ENCODE measurements at places on chromosomes 6 and 20. TPM values are rescaled to one million over a fixed set of nuclear protein-coding genes. Genes with fewer than 3 reads are reported as not detected.

DNA sequence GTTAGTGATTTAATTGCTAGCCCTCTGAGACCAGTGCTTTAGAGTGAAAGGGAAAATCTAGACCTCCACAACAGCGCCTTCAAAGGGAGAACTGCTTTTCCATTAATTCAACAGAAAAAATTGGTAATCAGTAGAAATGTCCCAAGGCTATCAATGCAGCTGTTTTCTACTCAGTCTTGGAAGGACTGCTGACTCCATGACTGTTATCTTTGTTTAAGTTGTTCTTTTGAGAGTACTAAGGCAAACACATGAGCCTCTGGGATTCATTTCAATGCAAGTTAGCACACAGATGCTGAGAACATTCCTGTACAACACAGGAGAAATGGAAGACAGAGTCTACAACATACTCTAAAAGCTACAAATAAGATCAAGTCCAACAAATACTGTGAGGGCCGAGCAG is 301.7 kb upstream of the PTCHD4 start:
- no peak for DNase-seq
- H3K36me3 ChIP-seq = no peaks in the 10 kb centered on the region
- no peaks in the 10 kb centered on the region for H3K27me3 ChIP-seq
- no peak overlapping the region for H3K4me3 ChIP-seq
- no peak overlapping the region for H3K27ac ChIP-seq

GRCh38 chr6:84568971-84569370 is 195.4 kb downstream of the TBX18 start:
- no peak for DNase-seq
- H3K4me3 ChIP-seq = no peak overlapping the region
- no peak overlapping the region for H3K27ac ChIP-seq

The SLC17A3 gene
- total RNA-seq = not detected

GRCh38 chr20:59939879-59940128 is 301 bp downstream of the PPP1R3D start:
- peak overlapping the region; percentile 92 for H3K4me3 ChIP-seq
- H3K4me1 ChIP-seq = peaks cover 39% of the 10 kb centered on the region
- no peaks in the 10 kb centered on the region for H3K27me3 ChIP-seq
- H3K36me3 ChIP-seq = peaks cover 22% of the 10 kb centered on the region
- H3K27ac ChIP-seq = peak overlapping the region; percentile 62

The NMBR gene
- total RNA-seq = not detected

DNA sequence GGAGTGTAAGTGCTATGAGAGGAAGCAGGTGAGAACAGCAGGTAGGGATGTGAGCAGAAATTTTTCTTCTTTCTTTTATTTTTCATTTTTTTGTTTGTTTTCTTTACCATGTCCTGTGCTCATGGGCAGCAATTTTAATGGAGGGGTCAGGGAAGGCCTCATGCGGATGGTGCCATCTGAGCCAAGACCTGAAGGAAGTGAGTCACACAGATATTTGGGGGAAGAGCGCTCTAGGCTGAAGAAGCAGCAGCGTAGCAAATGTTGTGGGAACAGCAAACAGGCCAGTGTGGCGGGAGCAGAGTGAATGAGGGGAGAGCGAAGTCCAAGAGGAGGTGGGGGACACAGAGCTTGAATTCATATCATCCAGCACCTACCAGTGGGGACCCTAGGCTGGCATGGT is 12.7 kb downstream of the SPDEF start:
- no peaks in the 10 kb centered on the region for H3K4me1 ChIP-seq
- no peak overlapping the region for H3K27ac ChIP-seq
- no peaks in the 10 kb centered on the region for H3K36me3 ChIP-seq

DNA sequence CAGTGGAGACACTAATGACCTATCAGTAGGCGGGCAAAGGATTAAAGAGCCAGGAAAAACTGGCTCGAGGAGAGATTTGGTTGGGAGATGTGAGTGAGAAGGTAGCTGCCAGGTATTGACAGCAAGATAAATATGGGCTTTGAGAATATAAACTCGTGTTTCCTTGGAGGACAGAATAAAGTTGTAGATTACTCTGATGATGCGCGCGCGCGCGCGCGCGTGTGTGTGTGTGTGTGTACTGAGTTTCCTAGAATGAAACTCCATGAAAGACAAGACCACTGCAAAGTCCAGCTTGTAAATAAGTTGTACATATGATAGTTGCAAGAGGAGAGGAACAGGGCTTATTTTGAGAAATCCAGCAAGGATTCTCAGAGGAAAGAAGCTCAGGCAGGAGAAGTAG is 13.3 kb upstream of the TREM2 start:
- no peaks in the 10 kb centered on the region for H3K36me3 ChIP-seq
- H3K27me3 ChIP-seq = no peaks in the 10 kb centered on the region
- no peaks in the 10 kb centered on the region for H3K4me1 ChIP-seq
- no peak for DNase-seq
- H3K4me3 ChIP-seq = no peak overlapping the region

GRCh38 chr6:1635305-1636010 is 25.7 kb downstream of the FOXC1 start:
- no peaks in the 10 kb centered on the region for H3K4me1 ChIP-seq
- H3K27me3 ChIP-seq = peaks cover 17% of the 10 kb centered on the region
- H3K4me3 ChIP-seq = no peak overlapping the region
- H3K27ac ChIP-seq = no peak overlapping the region
- peaks cover 5% of the 10 kb centered on the region for H3K36me3 ChIP-seq

DNA sequence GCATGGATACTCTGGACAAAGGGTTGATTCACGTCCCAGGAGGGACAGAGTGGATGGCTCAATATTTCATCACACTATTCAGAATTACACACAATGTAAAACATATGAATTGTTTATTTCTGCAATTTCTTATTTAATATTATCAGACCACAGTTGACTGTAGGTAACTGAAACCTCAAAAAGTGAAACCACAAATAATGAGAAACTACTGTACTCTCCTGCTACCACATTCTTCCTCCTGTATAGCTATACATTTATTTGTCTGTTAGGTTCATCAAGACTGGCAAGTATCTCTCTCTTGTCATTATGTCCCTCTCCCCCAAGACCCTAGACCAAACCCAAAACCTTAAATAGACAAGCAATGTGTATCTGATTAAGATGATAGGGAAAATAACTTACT is 60.0 kb downstream of the SYCP2 start:
- H3K27me3 ChIP-seq = no peaks in the 10 kb centered on the region
- no peak for DNase-seq
- H3K27ac ChIP-seq = no peak overlapping the region
- H3K4me1 ChIP-seq = peaks cover 5% of the 10 kb centered on the region
- H3K36me3 ChIP-seq = no peaks in the 10 kb centered on the region

- no peak overlapping the region for H3K4me3 ChIP-seq
- H3K4me1 ChIP-seq = no peaks in the 10 kb centered on the region
- H3K36me3 ChIP-seq = no peaks in the 10 kb centered on the region
- no peaks in the 10 kb centered on the region for H3K27me3 ChIP-seq
These were observed 30.9 kb upstream of the SMOC2 start for GRCh38 chr6:168410035-168410434.

The PARD6B gene
- total RNA-seq = 3.9 TPM

GRCh38 chr20:44692932-44693480 is 22.2 kb upstream of the CCN5 start:
- no peak overlapping the region for H3K4me3 ChIP-seq
- H3K27me3 ChIP-seq = no peaks in the 10 kb centered on the region
- no peaks in the 10 kb centered on the region for H3K36me3 ChIP-seq
- no peak overlapping the region for H3K27ac ChIP-seq
- no peak for DNase-seq
- peaks cover 14% of the 10 kb centered on the region for H3K4me1 ChIP-seq

- no peaks in the 10 kb centered on the region for H3K27me3 ChIP-seq
- peaks cover 2% of the 10 kb centered on the region for H3K36me3 ChIP-seq
- H3K27ac ChIP-seq = no peak overlapping the region
- H3K4me1 ChIP-seq = no peaks in the 10 kb centered on the region
- no peak for DNase-seq
These were observed 12.1 kb upstream of the DDX27 start for GRCh38 chr20:49207076-49207475.

The DEFB132 gene
- total RNA-seq = not detected

The PPP1R3G gene
- 0.06 TPM for total RNA-seq

The CLDN20 gene
- not detected for total RNA-seq

DNA sequence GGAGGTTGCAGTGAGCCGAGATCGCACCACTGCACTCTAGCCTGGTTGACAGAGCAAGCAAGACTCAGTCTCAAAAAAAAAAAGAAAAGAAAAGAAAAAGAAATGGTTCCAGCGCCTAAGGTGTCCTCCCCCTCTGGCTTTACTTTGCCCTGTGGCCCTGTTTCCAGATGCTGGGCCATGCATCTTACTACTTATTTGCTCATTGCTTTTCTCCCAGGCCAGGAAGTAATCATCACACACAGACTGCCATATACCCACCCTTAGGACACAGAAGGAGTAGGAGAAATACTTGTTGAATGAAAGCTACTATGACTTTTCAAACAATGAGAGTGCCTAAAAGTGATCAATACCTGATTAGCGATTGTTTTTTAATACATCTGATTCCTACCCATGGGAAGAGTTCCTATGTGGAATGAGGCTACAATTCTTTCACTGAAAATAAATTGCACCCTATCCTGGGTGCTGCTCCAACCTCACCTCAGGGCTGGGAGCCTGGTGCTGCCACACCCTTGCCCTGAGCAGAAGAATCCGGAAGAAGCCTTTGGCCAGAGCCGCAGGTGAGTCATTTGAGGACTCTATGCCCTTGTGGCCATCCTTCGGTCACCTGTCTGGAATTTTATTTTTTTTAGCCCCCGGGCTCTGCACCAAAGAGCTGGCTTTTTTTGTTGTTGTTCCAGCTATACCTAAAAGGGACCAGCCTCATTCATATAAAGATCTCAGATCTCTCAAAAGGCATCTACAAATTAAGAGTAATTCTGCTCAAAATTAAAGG is 22.7 kb upstream of the TFAP2C start:
- H3K27ac ChIP-seq = no peak overlapping the region
- no peaks in the 10 kb centered on the region for H3K27me3 ChIP-seq
- no peaks in the 10 kb centered on the region for H3K4me1 ChIP-seq

The TAGAP gene
- 175 TPM for total RNA-seq

DNA sequence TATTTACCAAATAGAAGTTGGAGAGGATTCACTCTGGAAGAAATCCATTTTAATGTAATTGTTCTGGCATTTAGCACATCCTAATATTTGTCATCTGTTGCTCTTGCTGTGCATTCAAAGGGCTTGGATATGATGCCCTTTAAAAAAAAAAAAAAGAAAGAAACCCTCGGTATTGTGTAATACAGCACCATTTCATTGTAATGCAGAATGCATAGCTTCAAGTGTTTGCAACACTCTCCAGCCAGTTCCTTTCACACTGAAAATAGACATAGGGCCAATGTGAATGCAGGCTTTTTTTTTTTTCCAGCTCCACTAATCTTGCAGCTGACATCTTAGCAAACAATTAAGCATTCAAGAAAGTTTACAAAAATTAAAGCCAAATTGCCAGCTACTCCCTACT is 197.4 kb upstream of the POU3F2 start:
- no peak overlapping the region for H3K27ac ChIP-seq
- H3K4me1 ChIP-seq = peaks cover 2% of the 10 kb centered on the region
- no peaks in the 10 kb centered on the region for H3K36me3 ChIP-seq
- H3K27me3 ChIP-seq = no peaks in the 10 kb centered on the region
- no peak for DNase-seq

GRCh38 chr6:100913400-100914276 is 32.5 kb upstream of the ASCC3 start:
- peaks cover 5% of the 10 kb centered on the region for H3K27me3 ChIP-seq
- no peak for DNase-seq
- no peaks in the 10 kb centered on the region for H3K36me3 ChIP-seq
- H3K4me3 ChIP-seq = no peak overlapping the region
- no peak overlapping the region for H3K27ac ChIP-seq
- H3K4me1 ChIP-seq = no peaks in the 10 kb centered on the region

GRCh38 chr20:1557605-1558004 is at the start of gene SIRPD:
Gene SIRPD, minus strand, starts transcription at chr20:1557705. Its CDS starts 52 bp downstream, at chr20:1557653.
- H3K4me3 ChIP-seq = no peak within 1 kb of the TSS
- peaks cover 15% of the 10 kb centered on the region for H3K4me1 ChIP-seq
- no peaks in the 10 kb centered on the region for H3K27me3 ChIP-seq
- no peak for DNase-seq

DNA sequence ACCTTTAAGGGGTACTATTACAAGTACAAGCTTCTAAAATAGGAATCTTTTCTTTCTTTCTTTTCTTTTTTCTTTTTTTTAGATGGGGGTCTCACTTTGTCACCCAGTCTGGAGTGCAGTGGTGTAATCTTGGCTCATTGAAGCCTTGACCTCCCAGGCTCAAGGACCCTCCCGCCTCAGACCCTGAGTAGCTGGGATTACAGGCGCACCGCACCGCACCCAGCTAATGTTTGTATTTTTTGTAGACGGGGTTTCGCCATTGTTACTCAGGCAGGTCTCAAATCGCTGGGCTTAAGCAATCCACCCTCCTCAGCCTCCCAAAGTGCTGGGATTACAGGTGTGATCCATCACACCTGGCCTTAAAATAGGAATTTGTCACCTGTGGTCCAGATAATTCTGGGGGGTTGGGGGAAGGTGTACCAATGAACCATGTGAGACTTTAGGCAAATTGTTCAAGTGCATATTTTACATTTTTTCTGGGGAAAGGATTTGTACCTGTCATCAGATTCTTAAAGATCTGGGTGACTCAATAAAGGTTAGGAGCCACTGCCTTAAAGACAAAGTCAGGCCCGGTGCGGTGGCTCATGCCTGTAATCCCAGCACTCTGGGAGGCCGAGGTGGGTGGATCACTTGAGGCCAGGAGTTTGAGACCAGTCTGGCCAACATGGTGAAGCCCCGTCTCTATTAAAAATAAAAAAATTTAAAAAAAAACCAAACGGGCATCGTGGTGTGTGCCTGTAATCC is 19.7 kb upstream of the SYNJ2 start:
- peaks cover 25% of the 10 kb centered on the region for H3K36me3 ChIP-seq
- no peaks in the 10 kb centered on the region for H3K27me3 ChIP-seq
- H3K4me3 ChIP-seq = peak overlapping the region; percentile 75
- peak overlapping the region; percentile 95 for H3K27ac ChIP-seq

GRCh38 chr20:32282461-32282860 is 5.0 kb downstream of the KIF3B start:
- no peak overlapping the region for H3K27ac ChIP-seq
- H3K27me3 ChIP-seq = no peaks in the 10 kb centered on the region
- H3K36me3 ChIP-seq = peaks cover 48% of the 10 kb centered on the region
- no peak for DNase-seq
- peaks cover 64% of the 10 kb centered on the region for H3K4me1 ChIP-seq
- H3K4me3 ChIP-seq = peak overlapping the region; percentile 4

DNA sequence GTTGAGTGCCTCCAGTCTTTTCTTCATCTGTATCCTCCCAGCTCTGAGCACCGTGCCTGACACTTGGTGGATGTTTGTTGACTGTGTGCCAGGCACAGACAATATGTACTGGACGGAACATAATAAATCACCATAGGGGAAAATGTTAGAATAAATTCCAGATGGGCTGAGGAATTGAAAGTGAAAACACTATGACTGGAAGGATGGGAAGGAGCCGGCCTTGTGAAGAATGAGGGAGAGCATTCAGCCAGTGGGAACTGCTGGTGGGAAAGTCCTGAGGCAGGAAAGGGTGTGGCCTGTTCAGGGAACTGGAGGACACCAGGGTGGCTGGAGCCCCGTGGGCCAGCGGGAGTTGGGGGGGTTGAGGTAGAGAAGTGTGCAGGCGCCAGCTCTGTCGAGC is 75.4 kb downstream of the MTHFD1L start:
- no peak overlapping the region for H3K4me3 ChIP-seq
- no peaks in the 10 kb centered on the region for H3K27me3 ChIP-seq
- DNase-seq = no peak
- H3K27ac ChIP-seq = no peak overlapping the region
- H3K36me3 ChIP-seq = peaks cover 51% of the 10 kb centered on the region

GRCh38 chr6:143747347-143747842 is 69.6 kb downstream of the PHACTR2 start:
- no peaks in the 10 kb centered on the region for H3K4me1 ChIP-seq
- no peaks in the 10 kb centered on the region for H3K27me3 ChIP-seq
- no peak for DNase-seq
- H3K4me3 ChIP-seq = no peak overlapping the region
- no peak overlapping the region for H3K27ac ChIP-seq

Measured in activated naive CD8-positive, alpha-beta T cell treated with anti-CD3 and anti-CD28 coated beads for 36 hours (primary cell).